Progenitor cell of endocrine pancreas (in vitro differentiated cells): ENCODE measurements at places on chromosomes 2 and 18. TPM values are rescaled to one million over a fixed set of nuclear protein-coding genes. Genes with fewer than 3 reads are reported as not detected.

Gene FOXI3
- 0.57 and 0.98 TPM in 2 replicates for total RNA-seq

GRCh38 chr2:230267556-230267955 is 42.0 kb downstream of the SP140 start:
- H3K27ac ChIP-seq, result no peak overlapping the region
- H3K36me3 ChIP-seq, result no peaks in the 10 kb centered on the region
- no peaks in the 10 kb centered on the region for H3K27me3 ChIP-seq
- H3K4me1 ChIP-seq, result no peaks in the 10 kb centered on the region

- H3K4me1 ChIP-seq, result no peaks in the 10 kb centered on the region
- no peak overlapping the region for H3K4me3 ChIP-seq
- no peaks in the 10 kb centered on the region for H3K36me3 ChIP-seq
- no peak for DNase-seq
- peak overlapping the region; percentile 74 for H3K27ac ChIP-seq
- H3K27me3 ChIP-seq, result no peaks in the 10 kb centered on the region
Observed at GRCh38 chr2:107197594-107198294, 311.8 kb upstream of the ST6GAL2 start.

Gene GALNT13
- total RNA-seq, result 7.2 and 8.3 TPM in 2 replicates

Gene TDRD15
- 0.04 TPM in 1 of 2 replicates, not detected in the other for total RNA-seq
